ENCODE measurements at places on chromosomes 7 and 10. TPM values are rescaled to one million over a fixed set of nuclear protein-coding genes. Genes with fewer than 3 reads are reported as not detected.

- no peak for DNase-seq
Observed at GRCh38 chr10:102963756-102964025, 45.6 kb downstream of the CNNM2 start.

DNA sequence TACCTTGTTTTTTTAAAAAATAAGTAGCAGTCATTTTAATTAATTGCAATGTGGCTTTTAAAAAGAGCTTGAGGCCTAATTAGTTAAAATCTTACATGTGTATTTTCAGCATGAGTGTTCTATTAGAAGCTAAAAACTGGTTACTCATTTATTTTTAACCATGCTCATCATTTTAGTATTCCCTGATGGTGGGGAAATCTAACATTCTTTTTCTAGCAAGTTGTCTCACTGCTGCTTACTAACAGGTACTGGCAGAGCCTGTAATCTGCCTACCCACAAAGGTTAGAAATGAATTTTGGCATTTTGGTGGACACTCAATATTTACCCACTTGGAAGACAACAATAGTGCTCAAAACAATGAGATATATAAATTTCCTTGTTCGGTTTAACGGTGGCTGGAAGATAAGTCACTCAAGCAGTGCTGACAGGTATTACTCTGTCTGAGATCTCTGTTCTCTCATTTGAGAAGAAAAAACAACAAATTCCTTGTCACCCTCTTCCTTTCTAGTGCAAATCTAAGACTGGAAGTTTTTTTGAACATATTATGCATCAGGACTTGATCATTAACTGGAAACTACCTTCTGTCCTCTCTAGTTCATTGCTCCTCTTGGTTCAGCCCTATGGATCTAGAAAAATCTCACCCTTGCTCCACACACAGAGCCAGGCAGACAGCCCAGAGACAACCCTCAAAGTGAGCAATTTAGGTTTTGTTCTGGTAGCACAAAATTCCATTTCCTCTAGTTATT, 83.3 kb downstream of the VWDE start:
- DNase-seq: no peak

DNA sequence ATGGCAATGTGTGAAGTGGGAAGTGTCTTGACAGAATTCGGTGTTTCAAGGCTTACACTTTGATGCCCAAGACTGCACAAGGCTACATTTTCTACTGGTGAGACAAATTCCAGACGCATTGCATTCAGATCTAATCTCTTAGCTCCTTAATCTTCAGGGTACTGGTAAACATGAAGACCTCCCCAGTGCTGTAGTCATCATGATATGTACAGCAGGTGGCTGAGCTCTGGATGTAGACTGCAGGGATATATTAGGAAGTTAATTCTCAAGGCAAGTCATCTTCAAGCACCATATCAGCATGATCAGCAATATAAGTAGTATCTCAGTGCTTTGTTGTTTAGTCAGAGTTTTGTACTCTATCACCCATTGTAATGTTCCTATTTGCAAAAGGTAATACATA, 61.8 kb downstream of the IKZF1 start:
- DNase-seq: no peak

The NEUROD6 gene
- total RNA-seq: not detected

The AP5Z1 gene
- 9.2 TPM for total RNA-seq

The WNT8B gene
- not detected for total RNA-seq

The WIPF3 gene
- not detected for total RNA-seq

DNA sequence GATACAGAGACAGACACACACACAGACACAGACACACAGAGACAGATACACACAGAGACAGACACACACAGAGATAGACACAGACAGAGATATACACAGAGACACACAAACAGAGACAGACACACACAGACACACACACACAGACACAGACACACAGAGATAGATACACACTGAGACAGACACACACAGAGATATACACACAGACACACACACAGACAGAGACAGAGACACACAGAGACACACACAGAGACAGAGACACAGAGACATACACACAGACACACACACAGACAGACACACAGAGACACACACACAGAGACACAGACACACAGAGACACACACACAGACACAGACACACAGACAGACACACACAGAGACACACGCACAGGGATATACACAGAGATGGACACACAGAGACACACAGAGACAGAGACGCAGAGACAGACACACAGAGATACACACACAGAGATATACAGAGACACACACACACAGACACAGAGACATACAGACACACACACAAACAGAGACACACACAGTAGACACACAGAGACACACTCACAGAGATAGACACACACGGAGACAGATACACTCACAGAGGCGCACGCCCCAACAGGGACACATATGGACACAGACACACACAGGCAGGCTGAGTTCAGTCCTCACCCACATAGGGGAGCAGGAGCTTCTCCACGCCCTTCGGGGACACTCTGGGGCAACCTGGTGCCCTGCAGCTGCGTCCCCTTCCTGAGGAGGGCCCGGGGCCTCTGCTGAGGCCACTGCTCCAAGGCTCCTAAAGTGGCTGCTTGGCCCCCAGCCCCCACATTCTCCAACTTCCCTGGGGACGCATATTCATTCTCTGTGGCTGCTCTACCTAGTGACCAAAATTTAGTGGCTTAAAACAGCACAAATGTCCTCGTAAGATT, 10.3 kb upstream of the PPP2R2D start:
- no peak for DNase-seq

DNA sequence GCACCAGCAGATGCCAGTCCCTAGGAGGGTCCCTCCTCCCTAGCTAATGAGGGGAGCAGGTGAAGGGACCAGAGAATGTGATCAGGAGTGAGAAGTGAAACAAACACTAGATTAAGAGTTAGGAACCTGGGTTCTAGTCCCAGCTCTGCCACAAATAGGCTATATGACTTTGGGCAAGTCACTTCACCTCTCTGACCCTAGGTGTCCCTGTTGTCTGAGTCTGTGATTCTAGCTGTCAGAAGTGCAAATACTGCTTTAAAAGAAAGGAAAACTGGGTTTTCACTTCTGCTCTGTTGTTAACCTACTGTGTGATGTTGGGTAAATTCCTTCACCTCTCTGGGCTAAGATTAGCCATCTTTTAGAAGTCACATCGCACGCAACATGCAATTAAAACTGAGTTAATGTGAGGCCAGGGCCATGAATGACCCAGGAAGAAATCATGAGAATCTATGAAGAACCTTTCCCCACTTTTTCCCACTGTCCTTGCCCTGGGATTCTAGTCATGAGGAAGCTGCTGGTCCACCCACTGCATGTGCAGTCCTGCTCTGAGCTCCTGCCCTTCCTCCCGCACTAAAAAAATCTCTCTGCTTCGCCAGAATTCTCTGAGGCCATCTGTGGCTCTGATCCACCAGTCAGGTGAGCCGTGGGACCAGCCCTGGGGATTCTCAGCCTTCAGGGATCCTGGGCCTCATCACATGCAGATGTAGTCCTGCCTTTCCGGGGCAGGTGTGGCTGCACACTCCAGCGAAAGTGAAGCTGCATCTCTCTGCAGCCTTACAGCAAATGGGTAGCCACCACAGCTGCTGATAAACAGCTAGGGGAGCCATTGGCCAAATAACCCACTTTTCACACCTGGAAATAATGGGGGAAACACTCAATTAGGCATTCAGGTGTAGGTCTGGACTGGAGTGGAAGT, 181.7 kb downstream of the PLXNA4 start:
- DNase-seq: no peak

GRCh38 chr10:119801176-119801575, 71.5 kb downstream of the MCMBP start:
- no peak for DNase-seq

The PLEKHS1 gene
- total RNA-seq: not detected

The APBB1IP gene
- not detected for total RNA-seq

GRCh38 chr10:571688-572451, 117.6 kb downstream of the DIP2C start:
- peak; percentile 45 for DNase-seq

DNA sequence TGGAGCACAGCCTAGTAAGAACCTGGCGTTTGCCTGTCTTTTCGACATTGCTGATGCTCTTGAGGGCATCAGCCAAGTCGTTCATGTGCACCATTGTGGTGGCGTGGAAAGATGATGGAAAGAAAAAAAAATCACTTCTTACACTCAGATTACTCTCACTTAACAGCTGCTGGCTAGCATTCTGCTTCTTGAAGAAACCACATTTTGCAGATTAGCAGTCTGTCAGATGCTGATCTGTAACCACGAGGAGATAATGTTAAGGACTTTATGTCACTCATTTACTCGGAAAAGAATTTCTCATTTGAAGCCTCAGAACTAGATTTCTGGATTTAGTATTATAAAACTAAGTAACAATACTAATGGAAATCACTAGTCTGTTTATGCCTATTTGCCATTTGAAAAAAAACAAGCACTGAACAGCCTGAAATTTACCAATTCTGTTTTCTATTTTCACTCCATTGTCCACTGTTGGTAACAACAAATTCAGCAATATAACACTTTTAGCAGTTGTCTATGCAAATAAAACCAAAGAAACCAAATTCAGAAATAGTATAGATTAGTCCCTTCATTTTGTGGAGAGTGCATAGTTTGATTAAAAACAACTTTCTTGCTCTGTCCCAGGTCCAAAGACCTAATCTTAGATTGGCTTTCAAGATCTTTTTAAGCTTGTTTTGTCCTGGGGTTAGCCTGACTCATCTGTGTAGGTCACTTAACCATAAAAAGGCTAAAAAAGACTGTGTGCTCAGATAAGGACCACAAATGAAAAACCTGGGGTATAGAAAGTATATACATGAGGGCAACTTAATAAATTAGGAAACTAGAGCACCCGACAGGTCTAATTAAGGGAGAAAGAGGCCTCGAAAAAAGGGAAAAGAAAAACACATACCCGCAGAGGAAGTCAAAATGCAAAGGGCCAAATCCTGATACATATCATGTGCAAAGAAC, 67.5 kb downstream of the NT5C2 start:
- peak; percentile 19 for DNase-seq

The GRM8 gene
- not detected for total RNA-seq

DNA sequence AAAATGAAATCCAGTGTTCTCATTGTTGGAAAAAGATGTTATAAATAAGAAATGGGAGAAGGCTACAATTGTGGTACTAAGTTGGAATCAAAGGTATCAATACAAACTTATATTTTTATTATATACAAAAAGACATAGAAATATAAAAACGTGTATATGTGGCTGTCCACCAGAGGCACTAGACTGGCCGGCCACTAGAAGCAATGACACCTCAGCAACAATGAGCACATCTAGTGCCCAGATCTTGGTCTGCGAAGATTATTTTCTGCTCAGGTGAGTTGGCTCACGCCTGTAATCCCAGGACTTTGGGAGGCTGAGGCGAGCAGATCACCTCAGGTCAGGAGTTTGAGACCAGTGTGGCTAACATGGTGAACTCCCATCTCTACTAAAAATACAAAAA, 21.6 kb downstream of the IDE start:
- no peak for DNase-seq

Data from IMR-90 (cell line).